Muscle of leg (tissue), 16 donors: ENCODE measurements at places on chromosomes 6 and 20. TPM values are rescaled to one million over a fixed set of nuclear protein-coding genes. Genes with fewer than 3 reads are reported as not detected.

FHL5 gene
- 2.6 TPM for polyA plus RNA-seq

DNA sequence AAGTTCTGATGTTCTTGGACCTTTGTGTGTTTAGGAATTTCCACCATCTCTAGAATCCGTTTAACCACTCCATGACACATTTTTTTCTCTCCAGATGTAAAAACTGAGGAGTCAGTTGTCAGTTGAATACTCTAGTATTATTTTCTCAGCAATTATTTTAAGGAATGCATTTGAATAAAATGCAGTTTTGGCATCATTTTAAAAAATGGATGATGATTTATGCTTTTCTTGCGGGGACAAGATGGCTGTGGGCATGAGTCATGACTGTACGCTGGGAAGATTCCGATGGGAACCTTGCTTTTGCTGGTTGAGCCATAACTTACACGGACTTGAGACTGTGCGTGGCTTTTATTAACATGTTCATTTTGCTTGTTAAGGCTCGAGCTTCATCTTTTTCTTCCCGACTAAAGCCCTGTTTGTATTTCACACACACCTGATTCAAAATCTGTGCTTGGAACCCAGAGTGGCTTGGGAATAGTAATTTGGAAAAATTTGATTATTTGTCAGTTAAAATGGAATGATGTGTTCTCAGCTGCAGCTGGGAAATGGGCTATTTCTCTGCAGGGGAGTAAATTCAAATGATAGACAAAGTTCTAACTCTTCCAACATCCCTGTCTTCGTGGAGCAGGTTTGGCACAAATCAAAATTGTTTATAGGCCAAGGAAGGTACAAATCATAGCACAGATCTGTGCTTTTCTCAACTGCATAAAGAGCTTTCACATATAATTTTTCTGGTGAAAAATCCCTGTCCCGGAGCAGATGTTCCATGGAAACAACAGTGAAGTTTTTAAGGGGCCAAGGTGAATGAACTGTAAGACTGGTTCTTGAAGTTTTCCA lies 470.5 kb upstream of the JAG1 start:
- H3K36me3 ChIP-seq, result no peaks in the 10 kb centered on the region
- DNase-seq, result peak; percentile 83
- H3K27ac ChIP-seq, result peak overlapping the region; percentile 31
- no peak overlapping the region for H3K4me3 ChIP-seq
- no peaks in the 10 kb centered on the region for H3K4me1 ChIP-seq

- no peak overlapping the region for H3K4me3 ChIP-seq
- no peak for DNase-seq
- H3K27ac ChIP-seq, result no peak overlapping the region
- H3K27me3 ChIP-seq, result no peaks in the 10 kb centered on the region
- peaks cover 18% of the 10 kb centered on the region for H3K36me3 ChIP-seq
- peaks cover 4% of the 10 kb centered on the region for H3K4me1 ChIP-seq
These were observed 196.4 kb downstream of the UTRN start for GRCh38 chr6:144481527-144481926.

- no peak overlapping the region for H3K4me3 ChIP-seq
- no peak overlapping the region for H3K27ac ChIP-seq
- peak; percentile 53 for DNase-seq
These were observed 13.1 kb downstream of the VSTM2L start for GRCh38 chr20:37915800-37916570.

CST2 gene
- not detected for polyA plus RNA-seq

- no peak for DNase-seq
- H3K4me3 ChIP-seq, result no peak overlapping the region
- H3K27me3 ChIP-seq, result peaks cover 8% of the 10 kb centered on the region
- H3K36me3 ChIP-seq, result no peaks in the 10 kb centered on the region
- no peak overlapping the region for H3K27ac ChIP-seq
These were observed 7.6 kb downstream of the CD24 start for GRCh38 chr6:106966671-106967640.

GRCh38 chr6:551405-551804 lies 105.5 kb downstream of the HUS1B start:
- DNase-seq, result peak; percentile 23
- no peak overlapping the region for H3K4me3 ChIP-seq
- H3K36me3 ChIP-seq, result peaks cover 20% of the 10 kb centered on the region
- H3K27ac ChIP-seq, result no peak overlapping the region
- H3K4me1 ChIP-seq, result no peaks in the 10 kb centered on the region

DNA sequence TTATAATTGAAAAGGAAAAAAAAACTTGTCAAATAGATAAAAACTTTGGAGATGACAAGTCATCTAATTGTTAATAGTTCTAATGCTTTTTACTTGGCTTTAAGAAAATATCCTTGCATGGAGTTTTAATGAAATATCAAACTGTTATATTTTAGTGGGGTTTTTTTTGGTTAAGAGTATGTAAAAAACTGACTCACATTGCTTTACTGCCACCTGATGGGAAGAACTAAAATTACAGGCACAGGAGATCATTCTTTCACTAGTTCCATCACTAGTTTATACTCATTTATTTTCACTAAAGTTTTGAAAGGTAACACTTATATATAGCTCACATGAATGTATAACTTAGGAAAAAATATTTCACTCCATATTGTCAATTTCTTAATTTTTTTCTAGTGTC lies 309.1 kb downstream of the LMBRD1 start:
- no peak overlapping the region for H3K27ac ChIP-seq
- no peaks in the 10 kb centered on the region for H3K4me1 ChIP-seq
- H3K4me3 ChIP-seq, result no peak overlapping the region
- no peaks in the 10 kb centered on the region for H3K27me3 ChIP-seq
- DNase-seq, result no peak
- no peaks in the 10 kb centered on the region for H3K36me3 ChIP-seq
